Activated T-helper 1 cell treated with Interleukin-2 at 50 U/mL for 16 hours (primary cell): ENCODE measurements at places on chromosomes 7 and 10.

- DNase-seq, result no peak
Observed at GRCh38 chr7:140225562-140226249, 48.9 kb upstream of the KDM7A start.

GRCh38 chr10:84890706-84891105, 562.3 kb downstream of the CCSER2 start:
- no peak for DNase-seq

DNA sequence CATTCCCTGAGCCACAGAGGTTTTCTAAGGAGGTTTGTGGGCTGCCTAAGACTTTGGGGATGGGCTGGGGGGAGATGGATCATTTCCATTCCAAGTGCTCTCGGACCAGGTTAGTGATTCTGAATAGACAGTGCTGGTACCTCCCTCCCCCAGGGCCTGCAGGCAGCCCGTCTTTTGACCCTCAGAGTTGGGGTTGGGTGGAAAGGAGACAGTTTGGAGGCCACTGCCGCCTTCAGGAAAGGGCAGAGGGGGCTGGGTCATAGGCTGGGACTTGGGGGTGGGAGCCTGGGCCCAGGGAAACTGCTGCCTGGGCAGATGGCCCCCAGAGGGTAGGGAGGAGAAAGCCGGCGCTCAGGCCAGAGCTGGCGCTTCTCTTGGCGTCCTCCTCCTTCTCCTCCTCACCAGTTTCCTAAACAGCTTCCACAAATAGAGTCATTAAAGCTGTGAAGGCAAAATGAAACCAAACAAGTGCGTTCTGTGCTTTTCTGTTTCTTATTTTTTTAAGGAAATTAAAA, 4.4 kb downstream of the UNC5B start:
- DNase-seq, result no peak

DNA sequence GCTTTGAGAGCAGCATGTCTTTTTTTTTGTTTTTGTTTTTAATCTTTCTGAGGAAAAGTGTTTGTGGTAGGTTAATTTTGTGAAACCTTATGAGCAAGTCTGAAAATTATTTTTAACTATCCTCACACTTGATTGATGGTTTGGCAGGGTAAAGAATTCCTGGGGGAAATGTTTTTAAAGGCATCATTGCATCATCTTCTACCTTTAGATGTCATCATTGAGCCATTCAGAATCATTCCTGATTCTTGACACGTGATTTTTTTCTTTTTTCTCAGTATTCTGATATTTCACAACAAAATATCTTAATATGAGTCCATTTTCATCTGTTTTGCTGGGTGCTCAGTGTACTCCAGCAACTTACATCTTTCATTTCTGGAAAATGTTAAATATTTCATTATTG, 28.3 kb downstream of the PALS2 start:
- DNase-seq, result no peak

DNA sequence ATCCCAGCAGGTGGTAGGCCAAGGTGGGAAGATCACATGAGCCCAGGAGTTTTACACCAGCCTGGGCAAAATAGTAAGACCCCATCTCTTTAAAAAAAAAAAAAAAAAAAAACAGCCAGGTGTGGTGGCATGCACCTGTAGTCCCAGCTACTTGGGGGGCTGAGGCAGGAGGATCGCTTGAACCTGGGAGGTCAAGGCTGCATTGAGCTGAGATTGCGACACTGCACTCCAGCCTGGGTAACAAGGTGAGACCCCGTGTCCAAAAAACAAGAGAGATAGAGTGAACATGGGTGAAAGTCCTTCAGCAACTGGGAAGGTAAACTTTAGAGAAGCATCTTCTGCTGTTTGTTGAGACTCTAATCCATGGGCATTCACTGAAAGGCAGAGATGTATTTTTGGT, 6.3 kb upstream of the LAMTOR4 start:
- DNase-seq, result no peak

GRCh38 chr10:49594594-49594993, 15.5 kb upstream of the SLC18A3 start:
- no peak for DNase-seq

DNA sequence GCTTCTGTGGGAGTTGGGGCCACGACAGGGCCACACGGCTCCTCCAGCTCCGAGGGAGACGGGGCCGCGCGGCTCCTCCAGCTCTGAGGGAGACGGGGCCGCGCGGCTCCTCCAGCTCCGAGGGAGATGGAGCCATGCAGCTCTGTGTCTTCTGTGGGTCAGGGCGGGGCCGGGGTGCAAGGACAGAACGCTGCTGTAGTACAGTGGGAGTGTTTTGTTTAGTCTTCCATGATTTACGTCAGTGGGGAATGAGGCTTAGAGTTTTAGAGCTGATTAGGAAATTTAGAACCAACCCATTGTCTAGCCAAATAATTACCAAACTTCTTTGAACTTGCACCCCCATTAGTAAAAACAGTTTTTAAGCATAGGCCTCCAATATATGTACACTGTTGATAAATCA, 32.9 kb upstream of the PRKAR1B start:
- DNase-seq, result no peak

- DNase-seq, result no peak
Observed at GRCh38 chr10:75208181-75208580, 2.4 kb upstream of the VDAC2 start.

DNA sequence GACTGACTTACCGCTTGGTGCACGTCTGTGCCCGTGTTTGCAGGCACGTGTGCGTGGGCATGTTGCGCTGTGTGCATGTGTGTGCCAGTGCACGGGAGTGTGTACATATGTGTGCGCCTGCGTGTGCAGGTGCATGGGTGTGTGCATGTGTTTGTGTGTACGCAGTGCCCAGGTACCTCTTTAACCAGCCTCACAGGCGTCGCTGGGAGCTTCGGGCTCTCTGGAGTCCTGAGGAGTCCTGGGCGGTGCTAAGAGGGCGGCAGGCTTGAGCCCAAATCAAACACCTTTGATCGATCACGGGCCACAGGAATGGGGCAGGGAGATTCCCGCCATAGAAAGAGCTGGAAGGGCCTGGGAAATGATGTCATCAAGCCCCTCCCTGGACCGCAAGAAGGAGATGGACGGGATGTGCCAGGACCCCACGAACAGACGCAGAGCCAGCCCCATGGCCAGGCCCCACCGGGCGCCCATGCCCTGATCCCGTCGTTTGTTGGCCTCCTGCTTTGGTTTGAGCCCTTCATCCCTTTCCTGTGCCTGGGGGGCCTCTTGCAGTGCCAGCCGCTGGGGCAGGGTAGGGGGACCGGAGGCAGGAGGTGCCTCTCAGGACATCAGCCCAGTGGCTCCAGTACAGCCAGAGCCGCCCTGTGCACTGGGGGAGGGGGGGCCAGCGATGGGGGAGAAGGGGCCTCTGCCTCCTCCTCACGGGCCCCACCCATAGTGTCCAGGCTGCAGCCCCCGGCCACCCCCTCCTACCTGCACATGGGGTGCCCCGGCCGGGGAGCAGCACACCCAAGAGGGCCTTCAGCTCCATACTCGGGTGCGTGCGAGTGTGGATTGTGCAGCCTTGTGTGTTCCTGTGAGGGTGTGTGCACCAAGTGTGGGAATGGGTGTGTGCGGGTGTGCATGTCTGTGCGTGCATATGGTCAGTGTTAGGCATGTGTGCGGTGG, 5.8 kb downstream of the KNDC1 start:
- no peak for DNase-seq

- no peak for DNase-seq
Observed at GRCh38 chr10:35690534-35690933, 48.4 kb upstream of the FZD8 start.

- DNase-seq, result no peak
Observed at GRCh38 chr10:112622786-112623185, 175.8 kb downstream of the VTI1A start.

DNA sequence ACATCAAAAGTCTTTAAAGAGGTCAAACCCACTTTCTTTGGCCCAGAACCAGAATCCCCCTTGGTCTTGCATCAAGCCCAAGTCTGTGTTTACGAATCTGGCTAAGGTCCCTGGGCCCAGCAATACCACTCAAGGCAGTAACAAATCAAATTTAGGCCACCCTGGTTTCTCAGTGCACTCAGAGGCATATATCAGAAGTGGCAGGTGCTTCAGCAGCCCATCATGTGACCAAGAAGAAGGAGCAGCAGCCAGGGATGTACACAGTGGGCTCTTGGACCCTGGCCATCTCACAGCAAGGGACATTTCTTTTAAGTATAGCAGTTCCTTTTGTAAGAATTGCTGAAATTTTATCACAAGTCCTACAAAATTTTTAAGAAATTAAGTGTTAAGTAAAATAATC, 7.3 kb upstream of the SLC25A13 start:
- DNase-seq, result no peak

- DNase-seq, result no peak
Observed at GRCh38 chr7:33725111-33726025, 180.0 kb upstream of the BMPER start.

DNA sequence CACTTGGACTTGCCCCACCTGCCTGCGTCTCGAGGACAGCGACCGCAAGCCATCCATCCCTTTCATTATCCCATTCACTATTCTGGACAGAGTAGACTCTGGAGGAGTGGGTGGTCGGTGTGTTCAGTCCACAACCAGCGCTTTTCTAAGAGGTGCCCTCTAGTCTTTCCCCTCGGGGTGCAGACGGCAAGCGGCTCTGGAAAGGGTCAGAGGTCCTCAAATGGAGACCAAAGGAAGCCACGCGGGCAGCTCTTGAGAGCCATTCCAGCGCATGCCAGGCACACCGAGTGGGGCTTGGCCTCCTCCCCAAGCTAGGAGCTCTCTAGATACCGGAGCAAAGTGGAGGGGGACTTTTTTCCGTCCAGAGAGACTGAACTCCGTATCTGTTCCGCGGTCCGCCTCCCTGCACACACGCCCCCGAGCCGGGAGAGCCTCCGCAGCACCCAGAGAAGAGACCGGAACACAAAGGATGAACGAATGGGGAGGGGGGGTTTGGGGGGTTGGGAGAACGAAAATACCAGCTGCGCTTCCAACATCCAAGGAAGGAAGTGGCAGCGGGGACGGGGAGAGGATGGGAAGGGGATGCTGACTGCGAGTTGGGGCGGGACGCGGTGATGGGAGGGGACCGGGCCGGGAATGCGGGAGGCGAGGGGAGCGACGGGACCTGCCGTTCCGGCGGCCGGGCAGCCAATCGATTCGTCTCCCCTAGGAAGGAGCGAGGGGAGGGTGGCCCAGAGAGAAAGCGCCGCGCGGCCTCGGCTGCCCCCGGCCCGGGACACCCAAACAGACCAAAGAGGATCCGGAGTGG, 515 bp downstream of the GSDME start:
- no peak for DNase-seq

DNA sequence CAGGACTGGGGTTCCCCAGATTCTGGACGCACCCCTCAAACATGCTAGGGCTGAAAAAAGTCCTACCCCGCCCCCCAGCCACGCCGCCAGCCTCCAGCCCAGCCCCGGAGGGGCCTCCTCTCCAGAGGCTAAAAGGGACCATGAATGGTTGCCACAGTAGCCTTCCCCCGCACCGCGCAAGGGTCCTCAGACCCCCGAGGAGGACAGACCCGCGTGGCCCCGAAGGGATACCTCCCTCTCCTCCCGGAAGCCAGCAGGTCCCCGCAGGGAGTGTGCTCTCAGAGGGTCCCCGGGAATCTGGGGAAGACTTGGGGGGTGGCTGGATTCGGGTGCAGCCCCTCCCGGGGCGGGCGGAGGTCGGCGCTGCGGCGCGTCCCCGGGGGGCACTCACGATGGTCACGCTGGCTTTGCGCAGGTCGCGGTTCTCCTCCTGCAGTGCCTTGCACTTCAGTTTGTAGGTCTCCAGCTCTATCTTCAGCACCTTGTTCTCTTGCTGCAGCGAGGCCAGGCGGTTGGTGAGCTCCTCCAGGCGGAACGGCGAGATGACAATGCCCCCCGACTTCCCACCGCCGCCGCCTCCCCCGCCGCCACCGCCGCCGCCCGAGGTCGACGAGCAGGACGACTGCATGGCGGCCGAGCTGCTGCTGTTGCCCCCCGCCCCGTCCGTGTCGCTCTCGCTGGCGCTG, 482 bp downstream of the CCDC6 start:
- DNase-seq, result no peak

DNA sequence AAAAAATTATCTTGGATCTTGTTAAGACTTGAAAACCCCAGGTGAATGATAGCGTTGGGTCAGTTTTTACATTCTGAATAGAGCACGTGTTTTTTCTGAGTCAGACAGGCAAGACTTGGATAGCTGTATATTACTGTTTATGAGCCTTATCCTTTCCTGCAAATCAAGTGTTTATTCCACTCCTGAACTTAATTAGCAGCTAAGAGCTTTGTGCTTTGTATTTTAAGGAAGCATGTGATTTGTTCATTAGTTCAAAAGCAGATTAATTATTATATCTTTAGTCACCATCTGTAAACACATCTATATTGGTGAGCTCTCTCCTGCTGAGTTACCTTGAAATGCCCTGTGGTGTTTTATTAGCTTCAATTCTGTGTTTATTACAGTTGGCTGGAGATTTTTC, 98.6 kb upstream of the PRPS1L1 start:
- no peak for DNase-seq

GRCh38 chr10:131760416-131761166, 140.2 kb upstream of the PPP2R2D start:
- no peak for DNase-seq

DNA sequence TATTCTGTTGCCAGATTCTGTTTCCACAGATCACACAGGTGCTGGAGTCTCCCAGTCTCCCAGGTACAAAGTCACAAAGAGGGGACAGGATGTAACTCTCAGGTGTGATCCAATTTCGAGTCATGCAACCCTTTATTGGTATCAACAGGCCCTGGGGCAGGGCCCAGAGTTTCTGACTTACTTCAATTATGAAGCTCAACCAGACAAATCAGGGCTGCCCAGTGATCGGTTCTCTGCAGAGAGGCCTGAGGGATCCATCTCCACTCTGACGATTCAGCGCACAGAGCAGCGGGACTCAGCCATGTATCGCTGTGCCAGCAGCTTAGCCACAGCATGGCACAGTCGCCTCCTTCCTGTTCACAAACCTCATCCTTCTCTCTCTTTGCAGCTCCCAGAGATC, 237.5 kb upstream of the PRSS1 start:
- DNase-seq, result no peak

DNA sequence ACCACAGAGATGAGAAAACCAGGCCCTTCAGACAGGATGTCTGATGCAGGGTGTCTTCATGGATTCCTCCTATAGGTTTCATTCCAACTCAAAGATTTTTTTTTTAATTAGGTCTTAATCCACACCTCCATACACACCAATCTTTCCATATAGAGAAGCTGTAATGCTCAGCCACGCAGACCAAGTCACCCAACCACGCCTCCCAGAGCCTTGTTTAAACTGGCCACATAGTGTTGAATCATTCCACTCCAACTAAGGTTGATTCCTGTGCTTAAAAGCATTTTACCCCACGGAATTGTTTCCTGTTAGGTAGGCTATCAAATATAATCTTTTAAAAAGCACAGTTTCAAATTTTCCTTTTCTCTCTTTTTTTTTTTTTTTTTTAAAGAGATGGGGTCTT, 153.6 kb downstream of the TYW1B start:
- DNase-seq, result no peak

DNA sequence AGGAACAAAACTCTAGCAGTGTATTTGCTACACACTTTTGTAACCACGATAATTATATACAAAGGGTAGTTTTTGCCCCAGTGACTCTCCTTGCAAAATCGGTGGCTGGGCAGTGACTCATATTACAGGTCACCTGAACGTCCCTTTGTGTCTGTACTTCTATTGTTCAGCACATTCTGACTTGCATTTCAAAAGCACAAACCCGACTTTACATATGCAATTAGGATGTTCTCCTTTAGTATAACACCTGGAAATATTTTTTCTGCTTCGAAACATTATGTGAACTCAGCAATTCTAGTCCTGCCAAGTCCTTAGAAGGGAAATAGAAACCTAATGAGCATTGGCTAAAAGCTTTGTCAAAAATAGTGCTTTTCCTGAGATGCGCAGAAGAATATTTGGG, 6.0 kb downstream of the PRR15 start:
- DNase-seq, result no peak
